ENCODE measurements at places on chromosomes 7 and 10.
A peak's percentile ranks its signal among the peaks of the same experiment; 100 is the strongest.

DNA sequence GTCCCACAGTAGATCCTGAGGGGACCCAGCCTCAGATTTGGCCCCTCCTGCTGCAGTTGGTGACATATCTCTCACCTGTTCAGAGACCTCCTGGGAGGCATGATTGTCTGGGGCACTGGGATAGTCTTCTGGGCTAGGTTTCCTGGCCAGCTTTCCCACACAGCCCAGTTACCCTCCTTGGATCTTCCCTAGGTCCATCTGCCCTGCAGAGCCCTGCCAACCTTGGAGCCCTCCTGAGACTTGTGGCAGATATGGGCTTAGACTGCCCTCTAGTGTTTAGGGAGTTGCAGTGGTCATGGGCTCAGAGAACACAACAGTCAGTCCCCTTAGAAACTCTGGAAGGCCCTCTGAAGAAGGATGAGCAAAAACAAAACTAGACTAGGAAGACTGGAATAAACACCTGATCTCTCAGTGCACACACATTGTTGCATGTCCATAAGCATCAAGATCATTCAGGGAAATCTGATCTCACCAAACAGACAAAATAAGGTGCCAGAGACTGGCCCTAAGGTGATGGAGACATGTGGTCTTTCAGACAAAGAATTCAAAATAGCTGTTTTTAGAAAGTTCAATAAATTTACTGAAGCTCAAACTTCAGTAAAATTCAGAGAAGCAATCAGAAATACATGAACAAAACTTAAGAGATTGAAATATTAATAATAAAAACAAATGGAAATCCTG, 324.6 kb downstream of the ATRNL1 start:
- DNase-seq: peak; percentile 37

DNA sequence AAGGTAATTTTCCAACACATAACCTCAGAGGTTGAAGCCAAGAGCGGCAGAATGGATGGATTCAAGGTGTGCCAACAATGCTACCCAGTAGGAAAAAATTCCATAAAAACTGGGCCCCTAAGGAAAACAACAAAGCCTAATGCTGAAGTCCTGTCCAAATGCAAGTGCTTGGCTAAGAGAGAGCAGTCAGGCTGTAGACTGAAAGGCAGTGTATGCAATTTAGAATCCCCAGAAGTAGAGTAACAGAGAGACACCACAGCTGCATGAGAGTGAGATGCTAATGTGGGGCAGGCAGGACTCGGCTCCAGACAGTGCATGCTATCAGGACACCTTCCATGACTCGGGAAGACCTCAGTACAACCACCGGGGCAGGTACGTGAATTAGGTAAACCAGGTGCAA, 124.5 kb downstream of the ZFAND4 start:
- no peak for DNase-seq

DNA sequence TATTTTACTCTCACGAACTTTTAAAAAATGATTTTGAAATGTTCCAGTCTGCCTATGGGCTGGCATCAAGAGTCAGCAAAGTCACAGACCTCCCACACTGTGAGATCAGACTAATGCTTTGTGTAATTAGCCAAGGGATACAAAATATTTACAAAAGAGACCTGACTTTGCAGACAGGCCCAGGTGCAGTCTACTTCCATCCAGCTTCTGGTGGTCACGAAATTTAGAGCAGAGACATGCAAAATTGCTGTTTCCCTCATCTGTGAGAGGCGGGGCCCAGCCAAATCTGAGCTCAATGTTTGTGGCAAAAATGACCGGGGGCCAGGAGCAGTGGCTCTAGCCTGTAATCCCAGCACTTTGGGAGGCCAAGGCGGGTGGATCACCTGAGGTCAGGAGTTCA, 82.5 kb upstream of the PITRM1 start:
- no peak for DNase-seq

- no peak for DNase-seq
These were observed 57.4 kb upstream of the ADO start for GRCh38 chr10:62746951-62747729.

DNA sequence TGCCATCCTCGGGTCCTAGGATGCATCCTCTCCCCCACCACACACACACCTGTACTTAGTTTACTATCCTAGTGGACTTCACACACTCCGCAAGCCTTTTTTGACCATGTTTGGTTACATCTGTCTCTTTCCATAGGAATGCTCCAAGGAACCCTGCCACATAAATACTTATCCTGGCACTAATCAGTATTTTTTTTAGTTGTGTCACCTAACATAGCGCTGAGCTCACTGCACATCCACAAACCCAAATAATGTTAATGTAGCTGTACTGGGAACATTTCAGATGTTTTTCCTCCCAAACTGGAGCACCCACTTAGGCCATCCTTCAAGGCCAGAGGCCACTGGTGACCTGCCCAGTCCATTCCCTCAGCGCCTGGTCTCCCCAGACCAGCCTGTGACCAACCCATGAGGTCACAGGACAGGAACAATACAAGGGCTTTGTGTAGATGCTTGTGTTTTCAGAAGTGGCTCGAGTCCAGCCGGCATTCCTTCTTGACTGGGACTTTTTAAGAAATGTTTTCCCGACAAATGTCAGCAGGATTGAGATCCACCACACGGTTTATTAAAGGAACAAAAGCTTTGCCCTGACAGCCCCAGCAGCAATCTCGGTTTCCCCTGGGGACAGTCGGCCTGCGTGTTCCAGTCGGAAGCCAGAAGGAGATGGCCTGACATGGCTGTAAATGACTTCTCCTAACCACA, 181.4 kb downstream of the JCAD start:
- DNase-seq: no peak

DNA sequence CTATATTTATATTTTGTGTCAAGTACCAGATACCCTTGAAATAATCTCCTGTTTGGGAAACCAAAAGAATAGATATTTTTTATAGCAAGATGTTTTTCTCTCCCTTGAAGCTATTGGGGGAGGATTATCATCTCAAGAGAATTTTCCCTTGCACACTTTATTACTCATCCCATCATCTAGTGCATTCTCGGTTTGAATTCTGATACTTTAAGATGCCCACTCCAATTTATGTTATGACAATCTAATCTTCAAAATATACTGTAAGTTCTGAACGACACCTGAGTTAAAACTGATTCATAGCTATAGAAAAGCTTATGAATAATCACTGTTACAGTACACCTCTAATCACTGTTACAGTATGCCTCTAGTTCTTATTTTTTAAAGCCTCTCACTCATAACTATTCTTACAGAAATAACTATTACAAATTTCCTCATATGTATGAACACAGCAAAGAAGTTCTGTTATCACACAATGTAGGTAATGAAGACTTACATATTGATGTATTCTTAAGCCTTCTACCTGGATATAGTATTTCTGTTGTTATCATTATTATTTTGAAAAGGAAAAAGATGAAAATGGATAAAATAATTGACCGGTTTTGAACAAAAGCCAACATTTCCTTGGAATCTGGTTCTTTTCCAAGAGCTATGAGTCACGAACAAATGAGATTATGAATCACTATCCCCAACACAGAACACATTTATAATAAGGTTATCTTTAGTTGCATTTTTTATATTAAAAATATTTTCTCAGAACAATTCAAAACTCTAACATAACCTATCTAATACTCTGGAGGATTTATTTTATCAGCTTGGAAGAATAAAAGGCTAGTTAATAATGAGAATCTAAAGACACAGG, 72.3 kb upstream of the FAM13C start:
- no peak for DNase-seq

DNA sequence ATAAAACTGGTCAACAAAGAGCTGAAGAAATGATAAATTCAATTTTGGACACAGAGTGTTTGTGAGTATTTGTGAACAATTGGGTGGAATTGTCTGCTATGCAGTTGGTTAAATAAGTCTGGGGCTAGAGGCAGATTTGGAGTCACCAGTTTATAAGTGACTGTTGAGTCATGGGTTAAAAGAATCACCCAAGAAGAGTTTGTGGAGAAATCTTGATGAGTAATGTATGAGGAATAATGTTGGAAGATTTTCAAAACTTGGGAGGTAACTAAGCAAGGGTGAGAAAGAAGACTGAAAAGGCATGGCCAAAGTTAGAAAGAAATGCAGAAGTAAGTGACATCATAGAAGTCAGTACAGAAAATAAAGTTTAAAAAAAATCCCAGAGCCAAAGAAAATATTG, 750.7 kb downstream of the MAGI2 start:
- no peak for DNase-seq

DNA sequence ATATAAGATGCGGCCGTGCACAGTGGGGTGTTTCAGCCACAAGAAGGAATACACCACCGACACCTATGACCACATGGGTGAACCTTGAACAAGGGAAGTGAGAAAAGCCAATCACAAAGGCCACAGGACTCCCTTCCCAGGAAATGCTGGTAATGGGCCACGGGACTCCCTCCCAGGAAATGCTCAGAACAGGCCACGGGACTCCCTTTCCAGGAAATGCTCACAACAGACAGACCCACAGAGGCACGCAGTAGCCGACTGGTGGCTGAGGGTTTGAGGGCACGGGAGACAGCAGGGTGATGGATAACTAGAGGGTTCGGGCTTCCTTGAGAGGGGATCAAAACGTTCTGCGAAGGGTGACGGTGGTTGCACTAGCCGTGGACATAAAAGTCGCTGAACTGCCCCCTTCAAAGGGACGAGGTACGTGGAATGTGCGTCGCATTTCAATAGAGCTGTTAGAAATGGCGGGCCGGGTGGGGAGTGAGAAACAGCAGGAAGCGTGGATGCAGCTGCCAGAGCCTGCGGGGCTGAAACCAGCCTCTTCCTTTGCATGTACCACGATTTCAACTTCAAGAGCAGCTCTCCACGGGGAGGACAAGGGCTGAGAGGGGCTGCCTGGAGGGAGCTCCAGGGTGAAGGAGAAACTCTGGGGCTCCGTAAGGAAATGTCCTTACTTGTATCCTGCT, 274.0 kb downstream of the ELFN1 start:
- no peak for DNase-seq

GRCh38 chr10:29692121-29692539, 57.4 kb upstream of the SVIL start:
- DNase-seq: no peak

DNA sequence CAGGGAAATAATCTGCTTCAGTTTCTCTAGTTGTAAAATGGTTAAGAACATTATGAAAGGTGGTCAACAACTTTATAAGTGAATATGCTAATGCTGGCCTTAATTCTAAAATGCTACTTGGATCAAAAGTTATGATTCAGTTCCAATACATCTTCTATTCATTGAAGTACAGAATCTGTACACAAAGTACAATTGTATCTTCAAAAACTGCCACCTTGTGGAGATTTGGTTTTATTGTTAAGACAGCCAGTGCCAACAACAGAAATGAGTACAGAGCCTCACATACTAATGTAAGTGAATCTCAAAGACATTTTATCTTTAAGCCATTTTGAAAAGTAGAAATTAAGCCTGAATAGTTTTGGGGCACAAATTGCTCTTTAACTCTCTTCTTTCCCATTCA, 194.0 kb downstream of the CFTR start:
- DNase-seq: peak; percentile 31

DNA sequence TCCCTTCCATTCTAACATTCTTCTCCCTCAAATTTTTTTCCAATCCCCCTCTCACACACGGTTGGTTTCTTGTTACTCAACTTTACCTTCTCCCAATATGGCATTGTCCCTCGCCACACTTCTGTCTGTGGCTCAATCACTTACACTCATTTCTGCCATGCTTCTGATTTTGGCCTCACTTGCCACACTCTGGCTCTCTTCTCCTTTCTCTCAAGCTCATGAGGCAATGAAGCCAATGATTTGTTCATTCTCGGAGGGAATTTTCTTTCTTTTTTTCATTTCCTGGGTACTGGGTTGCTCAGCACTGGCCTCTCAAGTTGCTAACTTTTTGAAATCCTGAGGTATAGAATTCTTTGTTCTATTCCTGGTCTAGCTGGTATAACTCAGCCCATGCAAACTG, 4.0 kb upstream of the MYOZ1 start:
- no peak for DNase-seq

- no peak for DNase-seq
These were observed 706.9 kb upstream of the GHITM start for GRCh38 chr10:83432261-83433045.

DNA sequence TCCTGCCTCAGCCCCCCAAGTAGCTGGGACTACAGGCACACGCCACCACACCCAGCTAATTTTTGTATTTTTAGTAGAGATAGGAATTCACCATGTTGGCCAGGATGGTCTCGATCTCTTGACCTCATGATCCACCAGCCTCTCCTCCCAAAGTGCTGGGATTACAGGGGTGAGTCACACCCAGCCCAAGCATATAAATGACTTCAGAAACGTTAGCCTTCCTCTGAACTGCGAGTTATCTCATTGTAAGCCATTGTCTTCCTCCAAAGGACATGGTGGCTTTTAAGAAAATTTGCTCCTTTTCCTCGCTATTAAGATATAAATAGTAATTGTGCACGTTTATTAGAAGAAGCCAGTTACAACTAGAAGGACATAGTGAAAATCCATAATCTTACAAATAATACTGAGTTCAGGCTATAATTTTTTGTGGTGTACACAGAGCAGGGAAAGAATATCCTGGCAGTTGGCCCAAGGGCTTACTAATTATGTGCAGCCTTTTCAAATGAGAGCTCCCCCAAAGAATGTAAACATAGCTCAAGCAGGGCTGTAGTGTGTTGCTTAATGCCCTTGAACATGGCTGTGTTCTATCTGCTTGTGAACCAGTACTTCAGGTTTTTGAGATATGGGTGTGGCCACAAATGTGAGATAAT, 495.8 kb downstream of the PARD3 start:
- no peak for DNase-seq

GRCh38 chr10:98951269-98952000, 284.2 kb downstream of the HPSE2 start:
- DNase-seq: no peak

GRCh38 chr10:78859266-78859665, 209.5 kb upstream of the ZMIZ1 start:
- DNase-seq: no peak

DNA sequence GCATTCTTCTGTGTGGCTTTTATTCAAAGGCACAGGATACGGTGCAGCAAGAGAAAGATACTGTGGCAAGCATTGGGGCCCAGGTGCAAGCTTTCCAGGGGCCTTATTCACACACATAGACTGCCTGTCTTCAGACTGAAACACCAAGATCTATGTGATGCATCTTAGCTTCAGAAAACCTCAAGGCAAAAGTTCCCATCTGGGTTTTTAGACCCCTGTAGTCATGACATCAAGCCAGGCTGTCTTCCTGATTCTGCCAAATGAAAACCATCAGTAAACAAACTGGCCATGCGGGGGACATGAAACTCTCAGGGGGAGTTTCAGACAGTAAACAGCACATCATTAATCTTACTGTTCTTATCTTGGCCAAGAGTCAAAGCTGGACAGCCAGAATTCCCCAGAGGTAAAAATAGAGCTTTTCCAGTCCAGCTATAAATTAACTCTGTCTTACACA, 9.8 kb downstream of the AGBL3 start:
- DNase-seq: peak; percentile 35

DNA sequence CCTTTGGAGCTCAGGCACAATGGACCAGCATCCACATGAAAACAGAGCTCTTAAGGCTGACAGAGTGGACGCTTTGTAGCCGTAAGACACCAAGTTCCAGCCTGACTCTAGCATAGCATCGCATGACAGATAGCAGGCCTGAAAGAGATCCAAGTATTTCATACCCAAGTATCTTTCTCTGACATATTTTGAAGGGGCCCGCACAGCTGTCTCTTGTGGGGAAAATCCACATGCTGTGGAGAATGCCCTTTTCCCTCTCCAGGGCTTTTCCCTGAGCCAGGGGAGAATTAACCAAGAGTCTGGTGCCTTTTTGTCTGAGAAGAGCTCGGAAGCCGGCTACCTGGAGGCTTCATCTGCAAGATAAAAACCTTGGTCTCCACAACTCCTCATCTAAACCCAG, 51.0 kb downstream of the CFAP46 start:
- DNase-seq: no peak

- DNase-seq: no peak
These were observed 223.7 kb downstream of the BUB3 start for GRCh38 chr10:123377883-123378282.

- no peak for DNase-seq
These were observed 248.5 kb downstream of the VTI1A start for GRCh38 chr10:112695539-112695938.

Measured in GM13977 (cell line).